Osteoblast (primary cell): ENCODE measurements at places on chromosomes 6 and 20. TPM values are rescaled to one million over a fixed set of nuclear protein-coding genes. Genes with fewer than 3 reads are reported as not detected.

- peak; percentile 90 for DNase-seq
These were observed 12.2 kb downstream of the MYLK4 start for GRCh38 chr6:2738373-2738979.

GRCh38 chr20:573414-574296 is 30.1 kb upstream of the CSNK2A1 start:
- no peak for DNase-seq

- DNase-seq, result no peak
These were observed 557 bp upstream of the DYNLRB1 start for GRCh38 chr20:34515484-34516246.

DNA sequence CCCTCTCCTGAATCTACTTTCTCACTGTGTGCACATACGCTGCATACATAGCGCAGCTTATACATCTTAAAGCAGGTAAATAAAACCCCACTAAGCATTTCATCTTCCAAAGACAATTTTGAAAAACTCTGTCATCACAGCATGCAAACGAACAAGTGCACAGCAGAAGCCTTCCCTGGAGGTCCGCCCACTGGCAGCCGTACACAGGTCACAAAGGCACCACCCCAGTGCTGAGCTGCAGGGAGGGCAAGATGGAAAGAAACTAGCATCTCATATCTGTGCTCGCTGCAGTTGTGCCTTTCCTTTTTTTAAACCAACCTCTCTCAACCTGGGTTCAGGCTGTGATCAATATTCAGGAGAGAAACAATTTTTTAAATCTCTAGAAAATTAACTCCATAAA is 73.3 kb downstream of the HUS1B start:
- DNase-seq, result no peak

- DNase-seq, result no peak
These were observed 413.7 kb upstream of the SULF2 start for GRCh38 chr20:48198929-48199451.

GRCh38 chr6:19440531-19440930 is 396.6 kb upstream of the ID4 start:
- no peak for DNase-seq

DNA sequence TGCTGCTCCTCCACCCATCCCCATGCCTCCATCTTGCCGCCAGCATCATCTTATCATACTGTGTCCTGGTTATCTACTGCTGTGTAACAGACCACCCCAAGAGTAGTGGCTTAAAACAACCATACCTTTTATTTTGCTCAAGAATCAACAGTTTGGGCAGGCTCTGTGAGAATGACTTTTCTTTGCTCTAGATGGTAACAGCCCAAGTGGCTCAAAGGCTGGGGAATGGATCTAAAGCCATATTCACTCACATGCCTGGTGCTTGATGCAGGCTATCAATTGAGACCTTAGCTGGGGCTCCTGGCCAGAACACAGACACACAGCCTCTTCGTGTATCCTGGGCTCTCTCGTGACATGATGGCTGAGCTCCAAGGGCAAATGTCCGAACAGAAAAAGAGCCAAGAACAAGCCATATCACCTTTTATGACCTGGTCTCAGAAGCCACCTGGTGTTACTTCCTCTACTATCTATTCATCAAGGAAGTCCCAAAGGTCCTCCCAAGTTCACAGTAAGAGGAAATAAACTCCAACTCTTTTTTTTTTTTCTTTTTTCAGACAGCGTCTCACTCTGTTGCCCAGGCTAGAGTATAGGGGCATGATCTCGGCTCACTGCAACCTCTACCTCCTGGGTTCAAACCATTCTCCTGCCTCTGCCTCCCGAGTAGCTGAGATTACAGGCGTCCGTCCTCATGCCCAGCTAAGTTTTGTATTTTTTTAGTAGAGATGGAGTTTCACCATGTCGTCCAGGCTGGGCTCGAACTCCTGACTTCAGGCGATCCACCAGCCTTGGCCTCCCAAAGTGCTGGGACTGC is 159.3 kb upstream of the JARID2 start:
- no peak for DNase-seq

- DNase-seq, result no peak
These were observed 125.6 kb downstream of the FIG4 start for GRCh38 chr6:109816452-109817374.

DNA sequence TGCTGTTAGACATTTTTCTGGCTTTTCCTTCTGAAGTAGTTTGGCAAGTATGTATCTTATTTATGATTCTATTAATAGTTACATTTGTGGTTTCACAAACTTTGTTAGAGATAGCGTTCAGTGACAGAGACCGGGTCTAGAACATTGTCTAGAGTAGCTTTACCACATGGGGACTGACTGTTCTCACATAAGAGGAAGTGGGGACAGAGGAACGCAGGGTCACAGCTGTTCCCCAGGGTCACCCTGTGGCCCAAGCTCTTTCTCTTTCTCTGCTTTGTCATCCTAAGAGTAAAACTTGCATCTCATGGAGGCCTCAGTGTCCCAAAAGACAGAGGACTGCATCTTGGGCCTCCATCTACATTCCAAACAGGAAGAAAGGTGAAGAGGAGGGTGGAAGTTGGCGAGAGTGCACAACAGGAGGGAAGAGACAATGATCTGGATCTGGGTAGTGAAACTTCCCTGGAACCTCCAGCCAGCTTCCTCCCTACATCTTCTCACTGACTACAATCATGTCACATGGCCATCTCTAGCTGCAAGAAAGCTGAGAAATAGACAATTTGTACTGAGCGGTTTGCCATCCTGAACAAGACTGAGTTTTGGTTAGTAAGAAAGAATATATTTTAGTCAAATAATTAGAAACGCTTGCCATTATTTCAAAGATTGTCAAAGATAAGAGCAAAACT is 645.8 kb upstream of the ARID1B start:
- no peak for DNase-seq

DNA sequence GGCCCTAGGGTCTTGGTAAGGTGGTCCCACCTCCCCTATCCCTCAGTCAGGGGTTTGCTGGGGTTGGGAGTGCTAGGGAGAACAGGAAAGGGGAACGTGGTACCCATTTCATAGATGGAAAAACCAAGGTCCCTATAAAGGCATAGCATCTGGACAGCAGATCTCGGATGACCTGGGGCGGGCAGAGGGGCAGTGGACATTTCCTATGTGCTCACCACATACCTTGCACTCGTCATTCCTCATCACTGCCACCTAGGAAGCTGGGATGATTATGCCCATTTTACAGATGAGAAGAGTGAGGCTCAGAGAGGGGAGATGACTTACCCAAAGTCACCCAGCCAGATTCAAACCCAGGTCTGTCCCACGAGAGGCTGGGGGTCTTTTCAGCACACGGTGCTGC is 12.1 kb downstream of the MYLK2 start:
- peak; percentile 3 for DNase-seq

- peak; percentile 99 for DNase-seq
These were observed 2.8 kb upstream of the MAPK13 start for GRCh38 chr6:36127462-36128016.

- no peak for DNase-seq
These were observed 46.4 kb upstream of the DST start for GRCh38 chr6:56689114-56689513.

Gene PDYN
- total RNA-seq, result not detected in 2 replicates

Gene GLP1R
- total RNA-seq, result not detected in 2 replicates

Gene BPIFB1
- not detected in 2 replicates for total RNA-seq

Gene ENPP5
- total RNA-seq, result 2.5 and 5.3 TPM in 2 replicates

Gene KCNB1
- total RNA-seq, result under 0.01 TPM in 2 replicates
